HFFc6 (cell line): ENCODE measurements at places on chromosomes 3 and 15.

DNA sequence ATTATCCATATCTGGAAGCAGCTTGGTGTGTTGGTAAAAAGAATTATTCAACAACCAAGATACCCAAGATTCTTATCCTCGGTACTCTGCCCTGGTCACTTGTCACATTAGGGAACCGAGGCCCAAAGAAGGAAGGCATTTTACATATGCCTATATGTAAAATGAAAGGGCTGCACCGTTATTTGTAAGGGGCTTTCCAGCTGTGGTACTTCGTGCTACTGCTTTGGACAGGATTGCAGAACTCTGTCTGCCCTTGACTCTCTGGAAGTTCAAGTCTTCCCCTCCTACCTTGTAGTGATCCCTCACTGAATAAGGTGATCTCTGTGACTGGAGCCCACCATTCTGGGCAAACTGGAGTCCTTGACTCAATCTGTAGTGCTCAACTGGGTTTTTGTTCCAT lies 198.9 kb upstream of the TOPAZ1 start:
- no peak for DNase-seq

GRCh38 chr3:140429791-140430190 lies 248.1 kb upstream of the TRIM42 start:
- no peak for DNase-seq

DNA sequence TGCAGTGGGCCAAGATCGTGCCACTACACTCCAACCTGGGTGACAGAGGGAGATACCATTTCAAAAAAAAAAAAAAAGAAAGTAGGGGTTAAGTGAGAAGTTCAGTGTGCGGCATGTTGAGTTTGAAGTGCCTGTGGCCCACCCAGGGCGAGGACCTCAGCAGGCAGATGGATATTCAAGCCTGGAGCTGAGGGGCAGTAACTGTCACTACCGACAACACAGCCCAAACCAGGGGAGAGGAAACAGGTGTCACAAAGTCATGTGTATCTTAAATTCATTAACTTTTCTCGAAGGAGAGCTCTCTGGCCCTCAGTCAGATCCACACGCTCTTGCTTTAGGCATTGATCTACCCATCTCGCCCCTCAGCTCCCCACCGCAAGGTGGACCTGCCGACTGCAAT lies 45.3 kb downstream of the FEM1B start:
- DNase-seq, result no peak

- no peak for DNase-seq
Observed at GRCh38 chr3:11914041-11914440, 67.4 kb upstream of the TAMM41 start.

DNA sequence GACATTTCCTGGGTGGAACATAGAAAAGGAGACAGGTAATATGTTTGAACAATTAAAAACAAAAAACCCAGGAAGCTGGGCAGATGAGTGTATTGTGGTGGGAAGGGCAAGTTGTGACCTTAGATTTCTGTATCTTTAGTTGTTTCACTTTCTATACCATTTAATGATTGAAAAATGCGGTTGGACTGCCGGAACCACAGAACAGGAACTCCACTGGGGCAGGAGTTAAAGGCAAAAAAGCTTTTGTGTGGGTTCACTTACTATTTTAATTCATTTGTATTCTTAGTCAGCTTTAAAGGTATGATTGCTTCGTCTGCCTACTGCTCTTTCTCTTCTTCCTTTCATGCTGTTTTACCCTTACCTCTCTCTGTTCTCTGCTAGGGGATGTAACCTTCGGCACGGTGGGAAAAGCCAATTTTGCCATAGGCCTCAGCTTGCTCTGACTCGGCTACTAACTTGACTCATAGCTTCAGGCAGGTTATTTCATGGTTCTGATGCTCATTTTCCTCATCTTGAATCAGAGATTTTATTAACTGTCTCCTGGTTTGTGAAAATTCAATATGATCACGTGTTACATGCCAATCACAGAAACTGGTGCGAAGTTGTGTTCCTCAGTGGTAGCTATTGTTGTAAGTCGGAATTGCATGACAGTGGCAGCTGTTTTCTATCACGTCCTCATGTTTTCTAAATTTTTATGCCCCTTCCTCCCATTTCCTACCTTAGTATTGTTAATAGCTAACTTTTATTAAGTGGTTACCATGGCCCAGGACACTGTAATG lies 1.6 kb upstream of the MCTP2 start:
- no peak for DNase-seq

GRCh38 chr15:74375303-74375693 lies 7.9 kb upstream of the CYP11A1 start:
- DNase-seq, result peak; percentile 74

DNA sequence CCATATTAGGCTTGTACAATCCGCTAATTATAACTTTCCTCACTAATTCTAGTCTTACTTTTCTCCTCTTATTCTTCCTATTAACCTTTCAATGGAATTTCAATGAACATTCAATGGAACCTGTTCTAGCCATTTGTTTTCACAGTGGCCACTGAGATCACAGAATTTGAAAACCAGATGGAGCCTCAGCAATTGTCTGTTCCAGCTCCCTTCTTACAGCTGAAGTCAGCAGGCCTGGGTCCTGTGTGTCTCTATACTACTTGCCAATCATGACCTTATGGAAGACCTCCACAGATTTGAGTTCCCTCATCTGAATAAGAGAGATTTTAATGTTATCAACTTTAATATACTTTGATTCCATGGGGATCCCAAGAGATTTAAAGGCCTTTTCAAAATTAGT lies 36.6 kb downstream of the TJP1 start:
- DNase-seq, result no peak

GRCh38 chr3:29887451-29887850 lies 606.6 kb downstream of the RBMS3 start:
- DNase-seq, result peak; percentile 61

DNA sequence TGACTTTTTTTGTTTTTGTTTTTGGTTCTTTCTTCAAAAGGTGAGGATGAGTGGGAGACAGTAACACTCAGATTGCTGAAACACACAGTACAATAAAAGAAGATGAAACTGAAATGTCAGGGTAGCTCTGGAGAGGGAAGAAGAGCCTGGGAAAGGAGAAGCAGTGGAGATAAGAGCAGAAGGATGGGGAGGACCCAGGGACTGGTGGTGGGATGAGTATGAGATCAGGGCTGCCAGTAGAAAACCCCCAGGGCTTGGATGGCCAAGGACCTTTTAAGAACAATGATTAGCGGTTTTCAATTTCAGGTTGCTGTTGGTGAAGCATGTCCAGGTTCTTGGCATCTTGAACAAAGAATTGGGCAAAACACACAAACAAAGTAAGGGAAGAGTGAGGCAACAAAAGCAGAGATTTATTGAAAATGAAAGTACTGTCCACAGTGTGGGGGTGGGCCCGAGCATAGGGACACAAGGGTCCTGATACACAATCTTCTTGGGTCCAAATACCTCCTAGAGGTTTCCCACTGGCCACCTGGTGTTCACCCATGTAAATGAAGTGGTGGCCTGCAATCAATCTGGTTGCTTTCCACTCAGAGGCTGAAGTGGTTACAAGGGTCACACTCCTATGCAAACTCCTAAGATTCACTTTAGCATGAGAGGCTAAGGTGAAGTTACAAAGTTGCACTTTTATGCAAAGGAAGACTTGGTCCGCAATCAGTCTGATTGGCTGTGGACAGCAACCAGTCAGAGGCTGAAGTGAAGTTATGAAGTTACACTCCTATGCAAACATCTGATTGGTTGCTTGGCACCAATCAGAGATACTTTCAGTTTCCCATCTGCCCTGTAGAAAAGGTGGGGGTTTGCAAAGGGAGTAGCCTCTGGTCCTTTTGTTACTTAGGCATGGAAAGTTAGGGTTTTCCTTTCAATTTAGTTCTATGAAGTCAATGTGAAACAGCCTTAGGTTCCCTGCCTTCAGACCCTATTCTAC lies 26.1 kb upstream of the MFSD1 start:
- no peak for DNase-seq

DNA sequence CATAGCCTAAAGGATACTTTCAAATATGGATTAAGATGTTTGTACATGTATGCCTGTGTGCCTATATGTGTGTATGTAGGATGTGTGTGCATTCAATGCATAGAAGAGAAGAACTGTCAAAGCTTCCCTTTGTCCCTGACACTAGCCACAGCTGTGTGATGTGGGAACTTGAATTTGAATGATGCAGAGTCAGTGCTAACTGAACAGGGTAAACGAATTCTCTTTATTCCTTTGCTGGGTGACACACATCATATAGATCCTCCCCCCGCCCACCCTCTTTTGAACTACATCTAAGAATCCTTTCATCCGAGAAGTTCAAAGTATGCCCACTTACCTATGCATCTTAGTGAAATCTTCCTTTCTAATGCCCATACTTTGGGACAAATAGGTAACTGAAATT lies 228.3 kb downstream of the GAP43 start:
- DNase-seq, result no peak

DNA sequence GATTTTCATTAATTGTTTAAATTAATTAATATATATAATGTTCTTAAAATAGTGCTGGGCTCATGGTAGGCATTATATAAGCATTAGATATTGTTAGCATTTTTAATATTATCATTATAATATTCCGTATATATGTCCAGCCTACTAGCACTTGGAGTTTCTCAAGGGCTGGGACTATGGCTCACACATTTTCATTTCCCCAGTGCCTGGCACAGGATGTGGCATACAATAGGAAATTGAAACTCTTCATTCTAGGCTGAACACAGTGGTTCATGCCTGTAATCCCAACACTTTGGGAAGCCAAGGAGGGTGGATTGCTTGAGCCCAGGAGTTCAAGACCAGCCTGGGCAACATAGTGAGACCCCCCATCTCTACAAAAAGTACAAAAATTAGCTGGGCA lies 170.4 kb downstream of the RSL24D1 start:
- no peak for DNase-seq

DNA sequence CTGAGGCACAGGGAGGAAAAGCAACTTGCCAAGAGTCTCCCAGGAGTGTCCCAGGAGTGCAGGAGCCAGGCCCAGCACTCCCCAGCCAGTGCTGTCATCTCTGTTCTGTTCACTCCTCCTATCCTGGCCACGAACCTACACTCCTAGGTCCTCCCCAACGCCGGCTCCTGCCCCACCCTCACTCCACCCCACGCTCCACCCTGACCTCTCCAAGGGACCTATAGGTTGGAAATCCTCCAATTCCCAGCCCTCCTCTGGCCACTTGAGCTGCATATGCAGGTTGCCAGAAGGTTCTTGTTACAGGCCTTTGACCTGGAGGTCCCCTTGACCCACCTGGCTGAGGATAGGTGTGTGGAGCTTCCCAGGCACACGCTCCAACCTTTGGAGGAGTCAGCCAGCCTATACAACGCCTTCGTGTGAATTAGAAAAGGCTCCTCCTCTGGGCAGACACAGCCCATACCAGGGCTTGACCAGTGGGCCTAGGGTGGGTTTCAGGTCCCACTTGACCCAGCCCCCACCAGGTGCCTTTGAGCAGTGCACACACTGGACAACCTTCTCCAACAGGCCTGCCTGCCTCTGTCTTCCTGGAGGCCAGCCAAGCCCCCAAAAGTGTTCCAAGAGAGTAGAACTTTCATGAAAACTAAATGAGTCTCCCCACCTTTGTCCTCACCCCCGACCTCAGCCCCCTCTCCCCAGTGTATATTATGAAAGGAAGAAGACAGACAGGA lies 167.2 kb upstream of the TLE3 start:
- no peak for DNase-seq

- DNase-seq, result peak; percentile 97
Observed at GRCh38 chr15:68352401-68353062, 75.0 kb downstream of the FEM1B start.

DNA sequence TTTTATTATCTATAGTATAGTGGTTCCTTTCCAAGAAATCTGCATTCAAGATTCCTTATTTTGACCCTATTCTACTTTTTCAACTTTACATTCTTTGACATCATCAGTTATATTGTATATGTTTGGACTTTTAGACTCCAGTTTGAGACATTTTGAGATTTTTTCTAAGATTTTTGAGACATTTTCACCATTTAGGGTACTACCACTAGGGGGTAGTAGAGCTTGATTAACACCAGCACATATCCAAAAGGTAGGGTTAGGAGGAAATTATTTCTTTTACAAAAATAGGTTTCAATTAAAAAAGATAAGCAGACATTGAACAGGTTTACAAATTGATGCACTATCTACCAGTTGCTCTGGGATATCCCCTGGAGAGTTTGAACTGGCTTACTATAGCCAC lies 262.5 kb downstream of the SCAPER start:
- DNase-seq, result no peak

DNA sequence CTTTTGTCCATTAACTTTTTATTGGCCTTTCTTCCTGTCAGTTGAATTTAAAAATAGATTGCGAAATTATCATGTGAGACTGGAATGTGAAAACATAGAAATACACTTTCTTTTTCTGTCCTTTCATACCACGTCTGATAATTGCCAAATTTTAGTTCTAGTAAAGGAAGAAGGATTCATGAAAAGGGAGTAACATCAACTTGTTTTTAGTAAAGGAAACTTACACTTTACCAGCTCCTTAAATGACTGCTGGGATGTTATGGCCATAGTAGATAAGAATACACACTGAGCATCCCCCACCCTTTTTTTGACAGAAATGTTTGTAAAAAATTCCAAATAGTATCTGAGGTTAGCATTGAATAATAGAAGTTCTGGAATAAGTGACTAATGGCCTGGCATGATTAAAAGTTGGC lies 137.9 kb downstream of the NEO1 start:
- DNase-seq, result no peak

- DNase-seq, result no peak
Observed at GRCh38 chr3:138260611-138261010, 69.0 kb downstream of the NME9 start.

DNA sequence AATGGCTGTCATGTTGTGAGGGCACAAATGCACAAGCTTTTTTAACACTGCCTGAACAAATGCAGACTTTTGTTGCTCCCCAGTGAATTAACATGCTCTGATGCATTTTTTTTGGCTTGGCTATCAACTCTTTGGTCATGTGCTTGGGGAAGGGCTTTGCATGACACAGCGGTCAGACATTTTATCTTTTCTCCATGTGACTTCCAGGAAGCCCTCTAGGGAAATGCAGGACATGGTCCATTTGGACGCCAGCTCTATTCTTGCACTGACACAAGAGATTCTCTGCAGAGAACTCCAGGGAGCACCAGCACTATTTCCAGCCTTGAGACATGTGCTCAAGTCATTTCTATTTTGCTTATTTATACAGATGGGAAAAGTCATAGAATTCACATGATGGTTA lies 46.2 kb downstream of the NEK11 start:
- peak; percentile 25 for DNase-seq

GRCh38 chr15:29765234-29765841 lies 56.9 kb downstream of the TJP1 start:
- no peak for DNase-seq
